Stimulated activated CD8-positive, alpha-beta memory T cell treated with anti-CD3 and anti-CD28 coated beads, Interleukin-7, amount 100 ng/mL, for 48 hours (primary cell): ENCODE measurements at places on chromosomes 1 and 21.

- DNase-seq: no peak
Observed at GRCh38 chr1:204819495-204819894, 51.2 kb upstream of the NFASC start.

DNA sequence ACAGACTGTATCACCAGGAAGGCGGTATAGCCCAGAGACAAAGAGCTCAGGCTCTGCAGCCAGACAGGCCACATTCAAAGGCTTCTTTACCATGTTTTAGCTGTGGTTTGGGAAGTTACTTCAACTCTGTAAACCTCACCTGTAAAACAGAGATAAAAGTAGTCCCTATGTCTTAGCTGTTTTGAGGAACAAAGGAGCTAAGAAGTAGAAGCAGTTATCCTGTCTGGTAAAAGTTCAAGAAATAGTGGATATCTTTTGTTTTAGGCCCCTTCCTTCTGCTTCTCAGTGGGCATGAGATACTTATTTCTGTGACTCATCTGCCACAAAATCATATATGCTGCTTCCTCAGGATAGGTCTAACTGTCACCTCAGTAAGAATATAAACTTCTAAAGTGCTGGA, 6.5 kb downstream of the CD34 start:
- no peak for DNase-seq

DNA sequence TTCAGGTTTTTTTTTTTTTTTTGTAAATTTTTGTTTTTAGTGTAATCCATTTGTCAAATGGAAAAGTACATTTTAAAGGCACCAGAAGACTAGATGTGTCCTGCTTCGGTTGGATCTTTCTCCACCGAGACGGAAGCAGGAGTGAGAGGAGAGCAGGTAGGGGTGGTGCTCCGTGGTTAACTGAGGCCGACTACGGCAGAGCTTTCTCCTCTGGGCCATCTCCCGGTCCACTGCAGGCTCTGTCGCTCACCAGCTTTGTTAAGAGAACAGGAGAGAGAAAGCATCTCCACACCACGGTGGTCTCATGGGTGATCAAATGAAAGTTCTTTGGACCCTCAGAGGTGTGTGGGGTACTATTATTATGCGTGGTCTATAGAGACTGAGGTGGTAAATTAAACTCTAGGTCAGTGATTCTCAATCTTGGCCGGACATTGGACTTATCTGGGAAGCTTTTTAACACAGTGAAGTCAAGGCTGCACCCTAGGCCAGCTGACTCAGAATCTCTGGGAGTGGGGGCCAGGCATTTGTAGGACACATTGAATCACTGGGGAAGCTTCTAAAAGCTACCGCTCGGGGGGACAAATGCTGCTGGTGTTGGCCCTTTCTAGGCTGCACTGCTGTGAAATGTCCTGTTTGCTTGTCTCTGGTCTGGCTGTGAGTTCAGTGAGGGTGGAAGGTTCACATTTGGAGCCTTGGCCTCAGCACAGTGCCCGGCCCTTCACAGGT, 25.0 kb downstream of the ABCA4 start:
- DNase-seq: no peak

DNA sequence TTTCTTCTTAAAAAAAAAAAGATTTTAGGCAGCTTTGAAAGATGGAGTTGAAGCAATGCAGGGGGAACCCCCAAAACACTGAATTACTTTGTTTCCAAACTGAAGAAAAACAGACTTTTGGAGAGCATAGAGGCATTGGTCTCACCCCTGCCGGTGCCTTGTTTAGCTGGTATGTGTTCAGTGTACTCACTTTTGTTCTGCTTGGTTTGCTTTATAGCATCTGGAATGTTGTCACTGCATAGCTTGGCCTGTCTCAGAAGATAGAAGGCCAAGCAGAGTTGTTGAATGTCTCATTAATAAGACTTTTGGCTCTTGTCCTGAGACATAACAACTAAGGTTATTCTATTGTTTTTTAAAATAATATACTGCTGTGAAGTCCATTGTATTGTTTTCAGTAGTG, 6.9 kb downstream of the THRAP3 start:
- no peak for DNase-seq

GRCh38 chr1:192529811-192530210, 45.8 kb upstream of the RGS1 start:
- DNase-seq: no peak

- DNase-seq: no peak
Observed at GRCh38 chr1:80444171-80444570, 1356.6 kb upstream of the ADGRL2 start.

DNA sequence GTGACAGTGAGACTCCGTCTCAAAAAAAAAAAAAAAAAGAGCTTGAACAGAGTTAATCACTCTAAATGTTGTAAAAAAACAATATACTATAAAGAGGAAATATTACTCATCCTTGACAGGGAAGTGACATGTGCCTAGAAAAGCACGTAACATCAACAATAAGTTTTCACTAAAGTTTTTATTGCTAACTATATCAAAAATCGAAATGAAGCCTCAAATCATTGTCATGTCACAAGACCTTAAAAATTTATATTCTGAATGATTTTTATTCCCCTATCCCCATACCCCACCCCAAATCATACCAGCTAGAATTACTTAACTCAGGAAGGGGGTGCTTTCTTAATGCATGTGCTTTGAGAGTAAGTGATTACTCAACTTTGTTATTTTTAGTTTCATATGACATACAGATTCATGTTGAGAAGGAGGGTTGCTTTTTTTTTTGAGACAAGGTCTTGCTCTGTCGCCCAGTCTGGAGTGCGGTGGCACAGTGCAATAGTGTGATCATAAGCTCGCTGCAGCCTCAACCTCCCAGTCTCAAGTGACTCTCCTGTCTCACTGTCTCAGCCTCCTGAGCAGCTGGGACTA, 53.6 kb upstream of the MUTYH start:
- DNase-seq: no peak
